ENCODE measurements at places on chromosomes 5 and 9.
A peak's percentile ranks its signal among the peaks of the same experiment; 100 is the strongest.

- ATAC-seq: no peak
Observed at GRCh38 chr5:21159510-21160059, 1171.6 kb upstream of the CDH18 start.

DNA sequence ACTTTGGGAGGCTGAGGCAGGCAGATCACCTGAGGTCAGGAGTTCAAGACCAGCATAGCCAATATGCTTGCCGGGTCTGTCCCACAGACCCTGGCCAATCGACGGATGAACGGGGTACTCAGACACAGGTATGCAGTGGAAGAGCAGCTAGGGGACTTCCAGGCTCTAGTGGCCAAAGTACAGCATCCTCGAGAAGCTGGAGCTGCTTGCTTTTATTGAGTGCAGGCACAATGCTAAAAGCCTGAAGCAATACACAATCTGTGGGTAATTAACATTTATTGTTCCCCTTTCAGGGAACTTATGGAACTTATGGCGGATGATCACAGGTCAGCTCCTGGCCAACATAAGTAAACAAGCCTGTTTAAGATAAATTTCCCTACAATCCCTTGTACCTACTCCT is 32.8 kb upstream of the SEMA4D start:
- ATAC-seq: no peak

DNA sequence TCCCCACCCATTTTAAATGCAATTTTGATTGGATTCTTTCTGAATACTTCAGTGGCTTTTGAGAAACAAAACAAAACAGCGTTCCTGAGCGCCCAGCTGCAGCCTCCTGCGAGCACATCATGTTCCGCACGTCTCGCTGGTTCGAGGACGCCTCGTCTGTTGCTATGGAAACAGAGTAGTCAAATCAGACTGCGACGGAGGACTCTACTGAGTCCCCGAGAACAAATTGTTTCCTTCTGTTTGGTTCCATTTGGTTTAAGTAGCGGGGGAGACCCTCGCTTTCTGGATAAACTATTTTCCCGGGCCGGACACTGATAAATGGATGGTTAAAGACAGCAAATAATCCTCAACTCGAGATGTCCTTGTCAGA is 69.0 kb downstream of the SLC28A3 start:
- ATAC-seq: peak; percentile 95

GRCh38 chr5:102283102-102283797 is 12.8 kb downstream of the SLCO4C1 start:
- ATAC-seq: no peak

Measured in activated T-helper 17 cell treated with anti-CD3 and anti-CD28 coated beads, Interleukin-2, amount 50 U/mL, for 72 hours (primary cell).